GM12864 (cell line): ENCODE measurements at places on chromosomes 4 and X.

DNA sequence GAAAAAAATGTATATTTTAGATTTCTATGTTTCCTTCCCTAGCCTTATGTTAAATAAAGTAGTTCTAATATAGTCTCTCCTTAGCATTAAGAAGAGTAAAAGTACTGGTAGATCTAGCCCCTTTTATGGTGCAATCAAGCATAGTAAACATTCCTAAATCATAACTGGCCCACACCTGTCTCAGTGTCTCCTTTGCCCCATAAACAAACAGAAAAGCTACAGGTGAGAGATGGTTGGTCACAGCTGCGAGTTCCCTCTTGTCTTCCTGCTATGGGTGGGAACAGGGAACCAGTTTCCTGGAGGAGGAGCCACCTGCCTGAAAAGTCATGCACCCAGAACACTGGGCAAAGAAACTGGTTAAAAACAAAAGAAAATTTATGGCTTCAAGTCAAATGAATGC lies 16.6 kb downstream of the SOWAHB start:
- no peak for DNase-seq

DNA sequence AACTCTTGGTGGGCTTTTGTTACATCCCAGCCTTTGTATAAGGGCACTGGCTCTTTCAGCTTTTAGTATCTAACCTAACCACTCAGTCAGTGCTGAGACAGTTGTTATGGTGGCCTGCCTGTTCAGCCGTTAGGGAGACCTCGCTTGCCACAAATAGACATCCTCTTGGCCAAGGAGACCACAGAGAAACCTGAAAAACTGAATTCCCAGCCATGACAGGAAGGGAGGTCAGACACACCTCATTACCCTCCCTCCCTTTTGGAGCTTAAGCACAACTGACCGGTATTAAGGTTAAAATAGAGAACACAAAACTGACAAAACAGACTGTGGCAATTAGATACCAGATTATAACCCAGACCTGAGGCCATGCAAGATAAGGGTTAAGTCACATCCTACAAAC lies 1639.3 kb downstream of the RPA4 start:
- no peak for DNase-seq

DNA sequence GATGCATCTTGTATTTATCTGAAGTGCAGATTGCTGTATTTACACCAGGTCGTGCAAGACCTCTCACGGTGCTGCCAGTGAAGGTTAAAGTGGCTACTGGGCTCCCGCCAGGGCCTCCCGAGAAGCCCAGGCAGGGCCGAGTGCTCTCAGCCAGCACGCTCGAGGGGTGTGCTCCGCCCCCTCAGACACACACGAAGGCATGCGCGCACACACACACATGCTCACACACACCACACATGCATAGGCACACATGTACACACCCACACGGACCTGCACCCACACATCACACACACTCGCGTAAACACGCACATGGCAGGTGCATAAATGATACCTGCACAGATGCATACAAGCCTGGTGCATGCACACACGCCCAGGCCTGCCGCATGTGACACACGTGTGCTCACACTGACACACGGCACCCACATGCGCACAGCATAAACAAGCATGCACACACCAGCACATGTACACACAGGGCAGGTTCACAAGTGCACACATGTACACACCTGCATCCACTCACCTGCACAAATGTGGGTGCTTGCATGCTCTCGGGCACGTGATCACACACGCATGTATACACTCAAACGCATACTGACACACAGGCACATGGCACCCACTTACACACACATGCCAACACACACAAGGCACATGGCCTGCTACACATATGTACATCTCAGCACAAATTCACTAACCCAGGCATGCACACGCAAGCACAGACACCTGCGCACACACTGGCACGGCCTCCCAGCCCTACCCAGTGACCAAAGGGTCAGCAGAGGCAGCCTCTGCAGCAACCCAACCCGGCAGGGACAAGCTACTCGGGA lies 71.6 kb downstream of the FAM53A start:
- no peak for DNase-seq

- no peak for DNase-seq
Observed at GRCh38 chr4:72186714-72187113, 154.9 kb downstream of the NPFFR2 start.

- DNase-seq = no peak
Observed at GRCh38 chrX:18931972-18932371, 51.9 kb downstream of the PHKA2 start.

GRCh38 chrX:45709381-45709780 lies 508.7 kb upstream of the DIPK2B start:
- DNase-seq = no peak

DNA sequence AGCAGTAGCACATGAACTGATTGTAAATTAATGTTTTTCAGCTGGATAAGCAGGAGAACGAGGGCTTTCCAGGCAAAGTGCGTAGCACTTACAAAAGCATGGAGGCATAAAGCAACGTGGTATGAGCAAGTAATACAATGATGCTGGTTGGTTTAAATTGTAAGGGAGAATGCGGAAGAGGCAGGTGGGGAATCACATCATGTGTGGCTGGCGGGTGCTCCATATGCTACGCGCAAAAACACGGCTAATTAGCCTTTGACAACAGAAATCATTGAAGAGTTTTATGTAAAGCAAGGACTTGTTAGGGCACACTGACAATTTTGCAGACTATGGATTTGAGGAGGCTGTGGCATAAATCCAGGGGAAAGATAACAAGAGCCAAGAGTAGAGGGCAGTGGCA lies 14.6 kb downstream of the SYTL4 start:
- no peak for DNase-seq

GRCh38 chrX:31323658-31324057 lies 251.8 kb upstream of the FTHL17 start:
- peak; percentile 15 for DNase-seq
